ENCODE measurements at places on chromosomes 5 and 9.

GRCh38 chr9:95027914-95028852 lies 289.3 kb downstream of the FANCC start:
- DNase-seq: no peak

GRCh38 chr5:37492778-37493555 lies 113.8 kb downstream of the WDR70 start:
- no peak for DNase-seq

DNA sequence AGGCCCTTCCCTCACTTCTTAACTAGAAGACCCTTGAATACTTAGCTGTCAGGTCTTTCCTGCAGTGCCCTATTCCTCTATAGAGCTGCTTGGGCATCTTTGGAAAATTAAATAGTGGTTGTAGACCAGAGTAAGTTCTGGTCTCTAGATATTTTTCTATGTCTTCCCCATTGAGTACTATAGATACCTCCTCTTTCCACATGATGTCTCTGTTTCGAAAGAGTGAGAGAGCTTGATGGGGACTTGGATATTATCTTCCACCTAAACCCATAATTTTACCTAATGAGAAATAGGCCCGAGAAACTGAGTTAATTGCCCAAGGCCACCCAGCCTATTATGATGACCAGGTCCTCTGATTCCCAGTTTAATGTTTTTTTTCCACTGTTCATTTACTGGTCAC lies 40.2 kb downstream of the SPEF2 start:
- no peak for DNase-seq

GRCh38 chr5:165349735-165350134 lies 1844.3 kb downstream of the MAT2B start:
- DNase-seq: no peak

DNA sequence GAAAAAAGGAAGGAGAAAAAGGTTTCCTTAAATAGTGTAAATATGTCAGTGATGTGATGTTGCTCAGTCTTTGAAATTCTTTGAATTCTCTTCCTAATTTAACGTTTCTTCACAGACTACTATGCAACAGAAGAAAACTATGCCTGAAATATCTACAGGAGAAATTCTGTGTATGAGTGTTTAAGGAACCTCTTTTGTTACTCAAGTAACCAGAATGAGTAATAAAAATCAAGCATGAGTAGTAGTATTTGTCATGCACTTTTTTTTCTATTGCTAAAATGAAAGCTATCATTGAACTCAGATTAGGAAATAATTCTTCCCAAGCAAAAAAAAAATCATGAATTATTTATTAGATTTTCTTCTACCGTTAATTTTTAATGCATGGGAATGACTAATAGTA lies 20.3 kb upstream of the THG1L start:
- DNase-seq: no peak

GRCh38 chr9:131841765-131842318 lies 102.0 kb upstream of the RAPGEF1 start:
- DNase-seq: no peak

GRCh38 chr5:180235077-180235476 lies 26.1 kb upstream of the RASGEF1C start:
- no peak for DNase-seq

- DNase-seq: no peak
Observed at GRCh38 chr5:126414874-126415502, 8.2 kb upstream of the GRAMD2B start.

DNA sequence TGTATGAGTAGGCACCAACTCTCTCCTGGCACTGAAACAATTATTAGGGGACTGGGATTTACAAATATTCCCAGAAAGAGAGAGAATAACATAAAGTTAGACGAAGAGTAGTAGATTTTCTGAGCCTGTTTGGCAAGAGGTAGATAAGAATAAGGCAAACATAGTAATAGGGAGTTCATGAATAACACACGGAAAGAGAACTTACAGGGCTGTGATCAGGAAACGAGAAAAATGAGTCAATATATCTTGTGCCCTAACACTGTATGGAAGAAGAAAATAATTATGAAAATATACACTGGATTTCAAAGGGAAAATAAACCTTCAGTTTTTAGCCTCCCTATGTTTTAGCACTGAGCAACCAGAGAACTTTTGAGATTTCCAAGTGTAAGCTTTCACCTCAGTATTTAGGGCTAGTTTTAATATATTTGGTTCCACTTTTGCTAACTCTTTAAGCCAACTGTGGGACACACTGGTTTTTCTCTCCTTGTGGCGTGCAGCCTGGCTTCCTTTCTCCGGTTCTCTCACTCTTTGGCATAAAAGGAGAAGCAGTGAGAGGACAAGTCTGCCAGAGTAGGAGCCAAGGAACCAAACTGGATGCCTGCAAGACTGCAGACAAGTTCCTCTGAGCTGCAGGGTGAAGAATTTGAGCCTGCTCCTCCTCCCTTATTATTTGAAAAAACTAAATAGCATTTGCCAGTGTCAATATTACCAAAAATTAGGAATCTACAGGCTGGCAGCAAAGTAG lies 6.6 kb upstream of the KCNN2 start:
- no peak for DNase-seq

DNA sequence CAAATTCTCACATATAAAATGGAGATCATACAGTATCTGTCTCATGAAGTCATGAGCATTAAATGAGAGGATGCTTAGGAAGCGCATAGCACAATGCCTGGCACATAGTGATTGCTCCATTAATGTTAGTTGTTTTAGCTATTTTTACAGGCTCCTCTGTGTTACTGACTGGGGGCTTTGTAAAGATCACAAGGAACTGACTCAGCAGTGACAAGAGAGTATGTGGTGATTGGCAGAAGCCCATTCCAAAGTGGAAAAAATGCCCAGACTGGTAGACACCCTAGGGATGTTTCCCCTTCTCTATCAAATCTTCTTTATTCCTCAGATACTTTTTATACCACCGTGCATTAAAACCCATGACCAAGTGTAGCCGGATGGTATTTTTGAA lies 33.5 kb downstream of the ABLIM3 start:
- no peak for DNase-seq

DNA sequence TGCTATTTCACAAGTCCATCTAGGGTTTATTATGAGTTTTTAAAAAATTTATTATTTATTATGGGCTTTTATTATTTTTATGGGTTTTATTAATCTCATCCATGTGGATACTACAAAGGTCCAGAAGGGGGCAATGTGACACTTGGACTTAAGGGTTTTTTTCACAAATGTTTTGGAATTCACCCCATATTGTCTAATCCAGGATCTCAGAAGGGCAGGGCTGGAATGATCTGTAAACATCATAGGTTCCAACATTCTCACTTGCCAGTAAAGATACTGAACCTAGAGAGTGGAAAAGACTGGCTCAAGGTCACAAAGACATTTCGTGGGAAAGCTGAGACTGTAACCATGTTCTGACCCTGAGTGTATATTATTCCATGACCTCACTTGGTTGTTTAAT lies 35.6 kb downstream of the NIM1K start:
- no peak for DNase-seq

DNA sequence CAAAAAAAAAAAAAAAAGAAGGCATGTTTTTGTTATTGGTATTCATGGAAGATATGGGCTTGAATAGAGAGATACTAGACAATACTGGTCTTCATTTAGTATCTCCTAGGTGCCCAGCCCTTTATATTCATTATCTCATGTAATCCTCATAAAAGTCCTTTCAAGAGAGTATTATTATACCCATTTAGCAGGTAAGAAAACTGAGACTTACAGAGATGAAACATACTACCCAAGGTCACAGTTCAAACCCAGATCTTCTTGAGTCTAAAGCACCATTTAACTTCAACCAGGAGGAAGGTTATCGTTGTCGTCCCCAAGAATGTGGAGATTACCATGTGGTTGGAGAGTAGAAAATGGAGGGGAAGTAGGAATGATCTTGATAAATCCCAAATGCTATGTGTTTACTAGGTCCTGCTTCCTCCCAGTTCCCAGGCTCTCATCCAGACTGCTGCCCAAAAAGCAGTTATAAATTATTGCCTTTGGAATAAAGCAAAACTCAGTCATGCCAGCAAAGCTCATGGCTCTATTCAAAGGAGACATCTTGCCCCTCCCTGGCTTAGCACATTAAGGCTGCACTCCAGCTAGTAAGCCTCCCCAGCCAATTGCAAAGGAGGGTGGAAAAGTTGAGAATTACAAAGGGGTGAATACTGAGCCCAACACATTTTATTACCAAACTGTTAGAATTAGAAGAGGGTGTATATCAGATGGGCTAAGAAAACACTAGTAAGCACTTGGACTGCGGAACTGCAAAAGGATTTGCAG lies 163.9 kb downstream of the PIK3R1 start:
- no peak for DNase-seq

GRCh38 chr5:121399879-121400278 lies 451.8 kb upstream of the FTMT start:
- no peak for DNase-seq

DNA sequence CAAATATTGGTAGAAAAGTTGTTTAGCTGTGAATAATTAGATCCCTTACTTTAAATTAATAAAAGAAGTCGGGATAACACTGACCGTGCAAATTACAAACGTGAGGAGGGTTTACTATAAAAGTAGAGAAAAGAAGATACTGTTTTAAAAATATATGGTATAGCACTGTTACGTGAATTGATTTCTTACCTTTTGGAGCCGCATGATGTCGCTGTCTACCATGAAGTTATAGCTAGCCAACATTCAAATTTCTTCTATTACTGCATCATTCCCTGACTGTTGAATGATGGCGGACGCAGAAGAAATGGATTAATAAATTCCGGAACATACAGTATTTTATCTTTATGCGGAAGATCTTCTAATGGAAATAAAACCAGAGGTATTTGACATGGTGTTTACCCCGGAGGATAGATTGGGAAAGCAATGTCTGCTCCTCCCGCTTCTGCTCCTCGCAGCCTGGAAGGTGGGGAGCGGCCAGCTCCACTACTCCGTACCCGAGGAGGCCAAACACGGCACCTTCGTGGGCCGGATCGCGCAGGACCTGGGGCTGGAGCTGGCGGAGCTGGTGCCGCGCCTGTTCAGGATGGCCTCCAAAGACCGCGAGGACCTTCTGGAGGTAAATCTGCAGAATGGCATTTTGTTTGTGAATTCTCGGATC lies at the start of gene PCDHA6:
PCDHA6 (plus strand) TSS at position 257 of the 658 bp plus-strand sequence; CDS start at position 389, 132 bp downstream.
- no peak for DNase-seq

- DNase-seq: no peak
Observed at GRCh38 chr9:123440256-123440655, 84.3 kb downstream of the CRB2 start.

- no peak for DNase-seq
Observed at GRCh38 chr5:65014769-65015168, 246.0 kb downstream of the CWC27 start.

- no peak for DNase-seq
Observed at GRCh38 chr5:90967851-90968250, 409.3 kb downstream of the ADGRV1 start.

DNA sequence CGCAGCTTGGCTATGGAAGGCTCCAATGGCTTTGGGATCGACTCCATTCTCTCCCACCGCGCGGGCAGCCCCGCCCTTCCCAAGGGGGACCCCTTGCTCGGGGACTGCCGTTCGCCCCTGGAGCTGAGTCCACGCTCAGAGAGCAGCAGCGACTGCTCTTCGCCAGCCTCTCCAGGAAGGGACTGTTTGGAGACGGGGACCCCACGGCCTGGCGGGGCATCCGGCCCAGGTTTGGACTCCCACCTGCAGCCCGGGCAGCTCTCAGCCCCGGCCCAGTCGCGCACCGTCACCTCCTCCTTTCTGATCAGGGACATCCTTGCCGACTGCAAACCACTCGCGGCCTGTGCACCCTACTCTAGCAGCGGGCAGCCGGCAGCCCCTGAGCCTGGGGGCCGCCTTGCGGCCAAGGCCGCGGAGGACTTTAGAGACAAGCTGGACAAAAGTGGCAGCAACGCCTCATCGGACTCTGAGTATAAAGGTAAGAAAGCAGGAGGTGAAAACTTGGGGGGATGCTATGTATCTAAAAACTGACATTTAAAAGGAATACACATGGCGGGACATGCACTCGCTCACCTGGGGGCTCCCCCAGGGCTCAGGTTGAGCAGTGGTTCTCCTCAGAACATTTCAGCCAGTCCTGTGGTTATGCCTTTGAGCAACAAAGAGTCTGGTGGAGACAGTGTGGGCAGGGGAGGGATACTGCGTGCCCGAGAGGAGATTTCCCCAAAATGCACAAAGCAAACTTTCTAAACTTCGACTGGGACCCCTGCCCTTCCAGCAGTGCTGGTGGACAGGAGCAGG lies 579 bp downstream of the BARHL1 start:
- no peak for DNase-seq

- no peak for DNase-seq
Observed at GRCh38 chr9:33472171-33472880, 1.4 kb downstream of the NOL6 start.
